NCI-H526 treated with DMSO at 0.1 percent for 48 hours (cell line): ENCODE measurements at places on chromosomes 16 and 17.

- no peak for DNase-seq
Observed at GRCh38 chr16:7532534-7532933, 199.9 kb downstream of the RBFOX1 start.

- DNase-seq = no peak
Observed at GRCh38 chr17:34366010-34366409, 3.0 kb upstream of the CCL1 start.

DNA sequence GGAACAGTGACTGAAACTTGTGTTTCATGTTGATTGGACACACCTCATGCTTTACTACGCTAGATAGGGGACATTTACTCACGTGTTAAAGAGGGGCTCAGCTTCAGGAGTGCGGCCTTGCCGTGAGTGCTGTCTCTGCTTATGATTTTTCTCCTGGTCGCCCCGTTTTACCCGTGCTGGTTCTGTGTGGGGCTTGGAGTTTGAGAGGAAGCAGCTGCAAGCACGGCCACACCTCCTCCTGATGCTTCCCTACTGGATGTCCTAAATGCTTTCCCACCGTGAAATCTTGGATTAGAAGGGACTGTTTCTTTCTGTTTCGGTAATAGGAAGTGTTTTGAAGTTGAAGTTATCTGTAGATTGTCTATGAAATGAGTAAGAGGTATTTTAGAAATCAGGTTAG, 54.0 kb upstream of the ZNF750 start:
- no peak for DNase-seq

GRCh38 chr17:75922173-75922961, 17.7 kb upstream of the MRPL38 start:
- no peak for DNase-seq

GRCh38 chr17:16516594-16517051, 24.6 kb upstream of the LRRC75A start:
- DNase-seq = no peak

GRCh38 chr17:15185625-15185991, 79.5 kb downstream of the PMP22 start:
- no peak for DNase-seq

DNA sequence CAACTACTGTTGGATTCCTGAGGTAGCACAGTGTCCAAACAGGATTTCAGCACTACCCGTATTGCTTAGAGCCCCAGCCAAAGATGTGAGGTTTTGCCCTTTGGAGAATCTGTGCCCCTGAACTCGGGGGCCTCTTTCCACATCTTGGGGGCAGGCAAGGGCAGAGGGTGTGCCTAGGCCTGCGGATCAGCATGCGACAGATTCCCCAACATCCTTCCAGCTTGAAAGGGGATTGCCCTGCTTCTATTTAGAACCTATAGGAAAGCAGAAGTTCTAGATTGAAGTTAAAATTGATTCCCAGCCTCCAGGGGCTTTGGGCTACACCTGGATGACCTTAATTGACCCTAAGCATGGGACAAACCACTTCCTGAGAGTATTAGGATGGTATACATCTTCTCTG, 19.6 kb downstream of the NOD2 start:
- no peak for DNase-seq

DNA sequence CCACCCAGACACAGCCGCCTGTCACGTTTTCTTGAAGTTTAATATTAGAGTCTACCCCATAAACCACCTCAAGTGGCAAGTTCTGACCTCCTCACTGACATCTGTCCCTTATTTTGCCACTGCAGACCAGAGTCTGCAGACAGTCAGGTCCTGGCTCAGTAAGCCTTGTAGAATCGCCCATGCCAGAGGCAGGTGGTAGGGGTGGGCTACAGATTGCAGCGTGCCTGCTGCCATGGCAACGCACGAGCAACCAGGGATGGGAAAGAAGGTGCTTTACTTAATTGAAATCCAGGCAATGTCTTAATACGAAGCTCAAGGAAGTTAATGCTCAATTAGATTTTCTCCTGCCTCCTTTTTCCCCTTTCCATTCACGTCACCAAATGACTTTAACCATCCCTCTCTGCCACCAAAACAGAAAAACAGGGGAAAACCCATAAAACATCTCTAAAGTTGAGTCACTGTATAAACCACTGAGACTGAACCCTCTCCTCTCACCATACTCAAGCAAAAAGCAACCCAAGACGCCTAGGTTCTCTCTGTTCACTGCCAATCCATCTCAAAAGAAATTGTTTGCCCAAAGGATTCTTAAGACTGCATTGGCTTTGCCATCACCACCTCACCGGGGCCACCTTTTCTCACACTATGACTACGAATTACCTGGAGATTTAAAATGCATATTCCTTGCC, 228.8 kb downstream of the SLC39A11 start:
- no peak for DNase-seq

- no peak for DNase-seq
Observed at GRCh38 chr16:72646615-72647014, 401.3 kb downstream of the ZFHX3 start.

DNA sequence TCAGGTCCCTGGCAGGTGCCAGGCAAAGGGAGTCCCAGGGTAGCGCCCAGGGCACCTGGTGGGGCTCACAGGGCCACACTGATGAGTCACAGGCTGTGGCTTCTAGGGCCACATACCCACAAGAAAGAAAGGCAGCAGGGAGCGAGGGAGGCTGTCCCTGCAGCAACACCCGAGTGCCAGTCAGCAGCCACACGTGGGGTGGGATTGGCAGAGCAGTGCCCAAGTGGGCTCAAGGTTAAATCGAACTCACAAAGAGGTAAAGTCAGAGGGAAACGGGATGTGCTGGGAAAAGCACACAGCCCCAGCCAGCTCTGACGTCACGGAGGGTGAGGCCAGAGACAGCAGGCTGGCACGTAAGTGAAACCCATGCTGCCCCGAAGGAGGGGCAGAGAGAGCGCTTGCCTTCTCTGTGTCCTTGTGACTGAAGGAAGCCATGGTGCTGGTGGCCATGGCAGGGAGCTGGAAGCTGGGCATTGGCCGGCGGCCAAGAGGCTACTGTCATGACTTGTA, 33.8 kb downstream of the FA2H start:
- DNase-seq = no peak

DNA sequence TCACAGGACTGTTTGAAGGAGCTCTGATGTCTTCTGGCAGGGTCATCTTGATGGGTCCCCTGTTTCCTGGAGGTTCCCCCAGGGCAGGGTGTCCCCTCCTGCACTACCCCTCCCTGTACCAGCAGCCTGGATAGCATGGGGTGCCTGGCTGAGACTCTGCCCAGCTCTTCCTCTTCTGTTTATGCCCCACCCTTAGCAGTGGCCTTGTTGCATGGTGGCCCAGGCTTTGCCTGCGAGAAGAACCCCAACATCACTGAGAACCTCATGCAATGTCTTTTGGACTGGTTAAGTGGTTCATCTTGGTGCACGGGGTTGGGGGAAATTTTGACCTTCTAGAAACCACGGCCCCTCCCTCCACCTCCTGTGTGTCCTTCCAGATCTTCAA, 121.8 kb downstream of the IRX3 start:
- no peak for DNase-seq

- DNase-seq = no peak
Observed at GRCh38 chr16:27236635-27237218, 31.8 kb downstream of the NSMCE1 start.

GRCh38 chr16:29683543-29684090, 4.6 kb downstream of the QPRT start:
- no peak for DNase-seq

- DNase-seq = no peak
Observed at GRCh38 chr17:39170109-39170508, 4.1 kb upstream of the ARL5C start.

GRCh38 chr17:80133626-80133970, 13.3 kb downstream of the EIF4A3 start:
- no peak for DNase-seq

DNA sequence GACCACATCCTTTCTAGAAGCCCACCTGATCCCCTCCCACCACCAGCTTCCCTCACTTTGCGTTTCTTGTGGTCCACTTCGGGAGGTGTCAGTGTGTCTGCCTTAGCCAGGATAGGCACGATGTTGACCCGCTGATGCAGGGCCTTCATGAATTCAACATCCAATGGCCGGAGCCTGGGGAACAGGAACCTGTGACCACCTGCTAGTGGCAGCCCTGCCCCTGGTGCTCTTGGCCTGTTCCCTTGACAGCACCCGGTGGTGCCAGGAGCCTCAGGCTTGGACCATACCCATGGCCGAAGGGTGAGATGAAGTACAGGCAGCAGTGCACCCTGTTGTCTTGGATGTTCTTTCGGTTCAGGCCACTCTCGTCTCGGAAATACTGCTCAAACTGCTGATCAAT, 7.2 kb upstream of the MTMR4 start:
- no peak for DNase-seq

GRCh38 chr17:82817947-82818346, 21.9 kb downstream of the ZNF750 start:
- no peak for DNase-seq

DNA sequence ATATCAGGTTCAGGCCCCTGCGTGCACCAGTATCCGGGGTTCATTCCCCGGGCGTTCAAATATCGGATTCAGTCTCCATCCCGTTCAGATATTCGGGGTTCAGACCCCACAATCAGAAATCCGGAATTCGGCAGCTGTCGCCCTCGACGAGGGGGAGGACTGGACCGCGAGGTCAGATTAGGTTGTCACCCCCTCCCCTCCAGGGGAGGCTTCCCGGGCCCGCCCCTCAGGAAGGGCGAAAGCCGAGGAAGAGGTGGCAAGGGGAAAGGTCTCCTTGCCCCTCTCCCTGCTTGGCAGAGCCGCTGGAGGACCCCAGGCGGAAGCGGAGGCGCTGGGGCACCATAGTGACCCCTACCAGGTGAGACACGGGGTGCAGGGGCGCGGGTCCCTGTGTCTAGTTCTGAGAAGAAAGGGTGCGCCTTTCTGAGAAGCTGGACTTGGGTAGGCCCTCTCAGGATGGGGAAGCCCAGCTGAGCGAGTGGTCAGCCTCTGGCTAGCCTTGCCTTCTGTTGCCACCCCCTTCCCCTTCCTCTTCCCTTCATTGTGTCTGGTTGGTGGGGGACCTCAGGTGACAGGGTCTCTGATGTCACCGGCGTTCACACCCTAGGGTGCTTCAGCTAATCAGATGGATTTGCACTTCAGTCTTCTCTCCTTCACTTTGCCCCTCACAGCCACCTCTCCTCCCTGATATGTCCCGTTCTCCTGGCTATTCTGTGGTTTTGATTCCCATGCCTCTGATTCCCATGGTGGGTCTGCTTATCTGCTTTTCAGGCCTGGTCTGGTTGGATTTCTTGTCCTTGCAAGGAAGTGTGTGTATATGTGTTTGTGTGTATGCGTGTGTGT, 844 bp downstream of the TAOK2 start:
- DNase-seq = no peak

GRCh38 chr17:38628441-38628840, 22.7 kb upstream of the SRCIN1 start:
- DNase-seq = no peak

GRCh38 chr16:54438469-54438868, 151.9 kb upstream of the IRX3 start:
- no peak for DNase-seq

DNA sequence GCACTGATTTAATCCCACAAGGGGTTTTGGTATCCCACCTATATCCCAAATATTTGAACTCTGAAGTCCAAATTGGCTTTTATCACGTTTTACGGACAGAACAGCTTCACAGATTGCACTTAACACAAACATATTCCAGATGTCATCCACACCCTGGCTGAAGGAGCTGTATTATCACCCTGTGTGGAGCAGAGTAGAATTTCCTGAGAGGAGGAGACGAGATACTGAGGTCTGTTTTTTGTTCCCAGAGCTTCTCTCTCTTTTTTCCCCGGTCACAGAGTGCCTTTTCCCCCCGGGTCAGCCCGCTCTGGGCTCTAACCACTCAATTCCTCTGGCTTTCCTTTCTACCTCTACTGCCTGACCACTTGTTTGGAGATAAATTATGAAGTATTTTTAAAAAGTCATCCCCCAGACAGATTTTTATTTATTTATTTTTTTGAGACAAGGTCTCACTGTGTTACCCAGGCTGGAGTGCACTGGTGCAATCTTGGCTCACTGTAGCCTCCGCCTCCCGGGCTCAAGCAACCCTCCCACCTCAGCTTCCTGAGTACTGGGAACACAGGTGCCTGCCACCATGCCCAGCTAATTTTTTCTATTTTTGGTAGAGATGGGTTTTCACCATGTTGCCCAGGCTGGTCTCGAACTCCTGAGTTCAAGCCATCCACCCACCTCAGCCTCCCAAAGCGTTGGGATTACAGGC, 30.7 kb downstream of the DNAH2 start:
- DNase-seq = no peak

GRCh38 chr16:50275098-50275415, 8.7 kb downstream of the ADCY7 start:
- no peak for DNase-seq

GRCh38 chr16:24152826-24153225, 103.3 kb upstream of the CACNG3 start:
- no peak for DNase-seq

DNA sequence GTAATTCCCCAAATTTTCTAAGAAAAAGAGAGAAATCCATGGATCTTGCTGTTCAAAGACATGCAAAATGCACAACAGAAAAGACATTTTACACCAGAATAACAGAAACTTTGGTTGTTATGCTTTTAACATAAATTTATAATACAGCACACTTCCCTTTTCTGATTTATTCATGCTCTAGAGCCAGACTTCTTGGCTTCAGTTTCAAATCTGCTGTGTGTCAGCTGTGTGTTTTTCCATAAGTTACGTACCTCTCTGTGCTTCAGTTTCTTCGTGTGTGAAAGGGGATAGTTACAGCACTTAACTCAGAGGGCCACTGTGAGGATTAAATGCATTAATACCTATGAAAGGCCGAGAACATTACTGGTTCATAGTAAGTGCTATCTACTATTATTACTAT, 6.8 kb upstream of the CCL3L1 start:
- no peak for DNase-seq

DNA sequence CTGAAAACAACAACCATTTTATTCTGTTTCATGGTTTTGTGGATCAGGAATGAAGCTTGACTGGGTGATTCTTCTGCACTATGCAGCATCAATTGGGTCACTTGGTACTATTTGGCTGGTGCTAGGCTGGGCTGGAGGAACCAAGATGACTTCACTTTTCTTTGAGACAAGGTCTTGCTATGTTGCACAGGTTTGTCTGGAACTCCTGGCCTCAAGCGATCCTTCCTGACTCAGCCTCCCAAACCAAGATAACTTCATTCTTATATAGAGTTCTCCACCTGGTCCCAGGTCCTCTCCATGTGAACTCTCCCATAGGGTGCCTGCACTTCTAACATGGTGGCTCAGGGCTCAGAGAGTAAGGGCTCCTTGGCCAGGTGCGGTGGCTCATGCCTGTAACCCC, 1.9 kb upstream of the PIPOX start:
- no peak for DNase-seq

- no peak for DNase-seq
Observed at GRCh38 chr16:87284183-87284582, 33.0 kb downstream of the C16orf95 start.
